Activated CD4-positive, alpha-beta T cell treated with anti-CD3 and anti-CD28 coated beads for 36 hours (primary cell): ENCODE measurements at places on chromosomes 2 and 18. TPM values are rescaled to one million over a fixed set of nuclear protein-coding genes. Genes with fewer than 3 reads are reported as not detected.

IL1RN gene
- 4.6 TPM for total RNA-seq

ZNF804A gene
- total RNA-seq = not detected

ABCB11 gene
- not detected for total RNA-seq

PPP4R3B gene
- 67.5 TPM for total RNA-seq

COPS9 gene
- total RNA-seq = 92.1 TPM

RAB6C gene
- not detected for total RNA-seq

CRACDL gene
- 0.59 TPM for total RNA-seq

GRCh38 chr18:75230163-75231052, 19.8 kb downstream of the TSHZ1 start:
- DNase-seq = no peak

- DNase-seq = no peak
Observed at GRCh38 chr18:26425148-26425531, 123.2 kb downstream of the KCTD1 start.

DNA sequence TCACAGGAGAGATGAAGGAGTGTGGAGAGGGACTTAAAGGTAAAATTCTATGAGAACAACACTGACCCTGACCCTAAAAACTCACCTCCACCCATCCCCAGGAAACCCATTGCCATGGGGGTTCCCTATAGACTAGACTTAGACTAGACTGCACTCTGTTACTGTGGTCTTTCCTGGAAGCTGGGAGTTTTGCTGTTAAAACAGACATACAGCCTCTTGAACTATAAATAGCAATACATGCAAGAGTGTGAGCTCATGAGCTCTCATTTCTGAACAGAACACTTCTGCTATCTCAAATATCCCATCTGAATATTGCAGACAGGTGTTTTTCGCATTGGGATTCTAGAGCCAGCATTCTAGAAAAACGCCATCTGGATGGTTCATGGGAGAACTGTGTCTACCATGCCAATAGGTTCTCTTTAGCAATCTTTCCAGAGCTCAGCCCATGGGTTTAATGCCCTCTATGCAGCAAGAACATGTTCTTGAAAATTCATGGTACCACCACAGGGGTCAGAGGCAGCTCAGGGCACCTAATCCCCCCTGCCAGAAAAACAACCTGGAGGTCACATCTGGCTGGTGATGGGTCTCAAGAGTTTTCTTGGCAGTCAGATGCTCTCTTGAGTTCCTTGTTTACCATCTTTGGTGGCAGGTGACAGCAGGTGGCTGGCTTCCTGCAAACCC, 51.9 kb downstream of the SLC14A2 start:
- no peak for DNase-seq

DNA sequence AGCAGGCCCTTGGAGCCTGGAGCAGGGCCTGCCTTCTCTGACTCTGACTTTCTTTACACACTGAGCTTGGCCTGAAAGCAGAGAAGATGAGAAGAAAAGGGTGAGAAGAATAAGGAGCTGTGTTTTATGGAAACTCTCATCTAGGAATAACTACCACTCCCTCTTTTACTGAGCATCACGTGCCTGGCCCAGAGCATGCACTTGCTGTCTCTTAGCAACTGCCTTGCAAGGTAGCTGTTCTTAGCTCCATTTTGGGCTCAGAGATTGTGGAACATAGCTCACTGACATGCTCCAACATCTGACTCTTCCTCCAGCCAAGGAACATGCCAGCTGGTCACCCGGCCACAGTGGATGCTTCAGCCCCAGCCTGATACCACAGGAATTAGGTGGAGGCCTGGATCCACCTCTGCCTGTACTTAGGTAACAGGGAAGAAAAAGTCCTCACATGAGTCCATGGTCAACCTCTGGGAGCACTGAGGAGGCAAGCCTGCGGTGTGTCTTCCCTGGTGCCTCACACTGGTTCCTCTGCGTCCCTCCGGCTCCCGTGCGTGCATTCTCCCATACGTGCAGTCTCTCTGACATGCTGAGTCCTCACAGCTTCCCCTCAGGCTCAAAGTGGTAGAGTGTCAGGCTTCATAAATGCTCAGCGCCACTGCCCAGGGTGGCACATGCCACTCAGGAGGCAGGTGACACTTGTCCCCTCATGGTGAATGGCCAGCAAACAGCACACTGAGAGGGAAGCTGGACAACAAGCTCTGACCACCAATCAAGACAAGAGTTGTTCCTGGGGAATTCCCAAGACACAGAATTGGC, 35.7 kb downstream of the AMER3 start:
- no peak for DNase-seq

DNA sequence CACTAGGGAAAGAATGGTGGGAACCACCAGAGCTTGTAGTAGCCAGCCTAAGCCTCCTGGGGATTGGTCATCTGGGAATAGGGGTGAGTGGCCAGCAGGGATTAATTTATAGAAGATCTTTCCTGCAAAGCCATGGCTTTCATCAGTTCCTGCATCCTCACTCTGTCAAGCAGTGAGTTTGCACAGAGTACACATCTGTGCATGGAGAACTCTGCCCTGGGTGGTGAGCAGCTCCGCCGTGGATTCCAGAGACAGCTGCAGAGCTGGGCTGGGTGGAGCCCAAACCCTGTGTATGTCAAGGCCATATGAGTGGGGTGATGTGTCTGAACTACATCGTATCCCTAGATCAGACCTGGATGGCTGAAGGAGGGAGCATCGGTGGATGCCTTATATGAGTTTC, 182.2 kb downstream of the GLI2 start:
- DNase-seq = no peak

DNA sequence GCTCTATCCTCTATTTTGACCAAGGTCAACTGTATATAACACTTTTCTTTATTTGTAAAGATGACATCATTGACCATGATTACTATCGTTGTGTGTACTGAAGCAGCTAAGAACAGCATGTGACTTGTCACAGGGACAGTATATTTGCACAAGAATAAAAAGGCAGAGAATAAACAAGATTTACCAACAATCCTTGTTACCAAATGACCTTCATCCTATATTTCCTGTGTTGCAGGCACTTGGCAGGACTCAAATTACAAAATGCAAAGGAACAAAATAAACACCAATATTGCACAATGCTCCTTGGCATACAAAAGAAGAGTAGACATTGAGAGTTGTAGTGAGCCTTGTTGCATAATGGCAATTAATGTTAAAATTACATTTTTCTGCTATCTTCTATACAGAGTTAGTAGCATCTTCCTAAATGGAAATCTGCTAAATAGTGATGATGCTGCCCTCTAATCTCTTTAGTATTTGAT, 61.8 kb downstream of the RFTN2 start:
- DNase-seq = no peak

- no peak for DNase-seq
Observed at GRCh38 chr2:234546770-234547169, 49.9 kb upstream of the ARL4C start.

GRCh38 chr2:175026385-175026784, 21.2 kb upstream of the CHN1 start:
- no peak for DNase-seq

- no peak for DNase-seq
Observed at GRCh38 chr18:7524786-7525185, 42.3 kb upstream of the PTPRM start.

- DNase-seq = no peak
Observed at GRCh38 chr18:75344615-75345014, 82.9 kb downstream of the SMIM21 start.
